ENCODE measurements at places on chromosomes 5 and 9. TPM values are rescaled to one million over a fixed set of nuclear protein-coding genes. Genes with fewer than 3 reads are reported as not detected.

The FST gene
- total RNA-seq = 127 TPM

The FOXI1 gene
- not detected for total RNA-seq

The KIF20A gene
- 39.3 TPM for total RNA-seq

The FRMPD1 gene
- total RNA-seq = under 0.01 TPM

The FLT4 gene
- not detected for total RNA-seq

The ARID3C gene
- total RNA-seq = not detected

The IFNA21 gene
- not detected for total RNA-seq

The TLR4 gene
- total RNA-seq = not detected

The EIF4EBP3 gene
- total RNA-seq = 6.0 TPM

The PCDHGA7 gene
- total RNA-seq = 0.92 TPM

The POU5F2 gene
- 0.33 TPM for total RNA-seq

The TMEM250 gene
- total RNA-seq = 58.1 TPM

The FOXD4 gene
- total RNA-seq = 0.21 TPM

The SPATA31A3 gene
- total RNA-seq = not detected

The OLFM1 gene
- total RNA-seq = not detected

The TLX3 gene
- not detected for total RNA-seq

The ANKRD20A1 gene
- not detected for total RNA-seq

The TAF11L7 gene
- total RNA-seq = not detected

The IGIP gene
- total RNA-seq = 1.1 TPM

The FNBP1 gene
- total RNA-seq = 13.5 TPM

The SIT1 gene
- not detected for total RNA-seq

The MRRF gene
- 48.5 TPM for total RNA-seq

The IL9 gene
- total RNA-seq = not detected

The TMEM215 gene
- total RNA-seq = not detected

The EDIL3 gene
- 2.0 TPM for total RNA-seq

The IDNK gene
- total RNA-seq = 11.5 TPM

The ANKH gene
- 12.7 TPM for total RNA-seq

The OR1J2 gene
- total RNA-seq = not detected

The C9 gene
- total RNA-seq = not detected

The KLF4 gene
- 65.8 TPM for total RNA-seq

The ZBED3 gene
- 0.85 TPM for total RNA-seq

The IL3 gene
- total RNA-seq = not detected

The PLAA gene
- 37.4 TPM for total RNA-seq

The ADAMTS6 gene
- total RNA-seq = 2.2 TPM

The KCNMB1 gene
- total RNA-seq = not detected

The SLC6A7 gene
- not detected for total RNA-seq

The TRPM6 gene
- total RNA-seq = 0.14 TPM

The TAF11L6 gene
- total RNA-seq = not detected

The LPAR1 gene
- total RNA-seq = 22.9 TPM
